ENCODE measurements at places on chromosomes 5 and 9. TPM values are rescaled to one million over a fixed set of nuclear protein-coding genes. Genes with fewer than 3 reads are reported as not detected.

The UIMC1 gene
- total RNA-seq = 16.9 TPM

The KCTD16 gene
- 0.12 TPM for total RNA-seq

The ADAMTS2 gene
- total RNA-seq = 112 TPM

The OBP2B gene
- not detected for total RNA-seq

The PTGS1 gene
- 135 TPM for total RNA-seq

The BTNL3 gene
- not detected for total RNA-seq

The CCDC152 gene
- total RNA-seq = 1.2 TPM

The TAF11L5 gene
- total RNA-seq = not detected

The MYOT gene
- total RNA-seq = not detected

The PRRX2 gene
- 11.9 TPM for total RNA-seq

The CXCL14 gene
- 0.64 TPM for total RNA-seq

The PLCXD3 gene
- 71.4 TPM for total RNA-seq

The ARHGEF37 gene
- total RNA-seq = 2.2 TPM

The LRRC19 gene
- total RNA-seq = not detected

The TUSC1 gene
- total RNA-seq = 8.0 TPM

The ZNF366 gene
- total RNA-seq = 0.88 TPM

The NIPAL4 gene
- 0.93 TPM for total RNA-seq

The HSPA9 gene
- 200 TPM for total RNA-seq

The TMC1 gene
- total RNA-seq = not detected

The OSMR gene
- 135 TPM for total RNA-seq

The CCL27 gene
- not detected for total RNA-seq

The IFNW1 gene
- not detected for total RNA-seq

The IL9 gene
- not detected for total RNA-seq

The ANKRD18B gene
- total RNA-seq = not detected

The IL13 gene
- not detected for total RNA-seq

All from cardiac ventricle fibroblast (primary cell).